ENCODE measurements at places on chromosomes 6 and 20.

- no peak for DNase-seq
Observed at GRCh38 chr20:15922556-15922955, 650.7 kb downstream of the KIF16B start.

GRCh38 chr20:44837946-44838345 is 27.6 kb upstream of the RIMS4 start:
- no peak for DNase-seq

DNA sequence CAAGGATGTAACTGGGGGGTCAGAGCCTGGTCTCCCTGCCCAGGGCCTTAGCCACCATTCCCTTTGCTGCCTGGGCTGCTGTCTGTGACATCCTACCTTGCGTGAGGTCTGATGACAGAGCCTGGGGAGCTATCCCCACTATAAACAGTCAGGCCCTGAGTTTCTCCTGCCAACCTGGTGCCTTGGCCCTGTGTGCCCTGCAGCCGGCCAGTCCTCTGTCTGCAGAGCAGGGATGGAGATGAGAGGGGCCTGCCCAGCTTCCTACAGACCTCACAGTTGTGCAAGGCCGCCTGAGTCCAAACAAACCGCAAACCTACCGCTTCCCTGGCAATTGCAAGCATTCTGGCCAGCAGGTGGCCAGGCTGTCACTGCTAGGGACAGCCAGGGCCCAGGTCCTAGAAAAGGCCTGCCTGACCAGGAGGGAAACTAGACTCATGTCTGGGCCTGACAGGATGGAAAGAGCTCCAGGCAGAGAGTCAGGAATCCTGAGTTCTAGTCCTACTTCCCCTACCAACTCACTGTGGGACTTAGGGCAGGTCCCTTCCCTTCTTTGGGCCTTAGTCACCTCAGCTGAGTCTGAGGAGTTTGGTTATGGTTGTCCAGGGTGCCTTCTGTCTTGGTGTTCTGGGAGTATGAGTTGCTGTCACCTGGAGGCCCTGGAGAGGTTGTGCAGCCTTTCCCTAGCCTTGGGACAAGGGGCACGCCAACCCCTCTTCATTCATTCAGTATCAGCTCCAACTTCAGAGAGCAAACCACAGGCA is 86.2 kb downstream of the VEGFA start:
- peak; percentile 73 for DNase-seq

GRCh38 chr20:11979306-11979990 is 61.8 kb downstream of the BTBD3 start:
- DNase-seq, result peak; percentile 83

DNA sequence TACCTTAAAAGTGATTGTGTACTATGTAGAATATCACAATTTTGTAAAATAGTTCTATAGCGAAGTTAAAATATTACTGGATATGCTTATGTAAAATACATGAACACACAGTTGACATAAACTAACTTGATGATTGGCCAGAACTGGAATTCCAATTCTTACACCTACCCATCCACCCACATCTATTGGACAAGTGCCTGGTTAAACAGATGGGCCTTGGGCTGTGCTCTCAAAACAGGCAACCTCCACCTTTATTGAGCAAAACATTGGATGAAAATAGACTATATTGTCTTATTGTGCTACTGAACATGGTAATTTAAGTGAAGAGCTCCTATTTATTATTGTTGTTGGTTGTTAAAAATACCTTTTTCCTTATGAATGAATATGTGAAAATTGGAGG is 154.0 kb upstream of the FLRT3 start:
- DNase-seq, result no peak
